ENCODE measurements at places on chromosomes 12 and 14. TPM values are rescaled to one million over a fixed set of nuclear protein-coding genes. Genes with fewer than 3 reads are reported as not detected.

- DNase-seq, result peak; percentile 52
Measured at GRCh38 chr12:127277882-127278281, 989.1 kb upstream of the TMEM132C start.

DNA sequence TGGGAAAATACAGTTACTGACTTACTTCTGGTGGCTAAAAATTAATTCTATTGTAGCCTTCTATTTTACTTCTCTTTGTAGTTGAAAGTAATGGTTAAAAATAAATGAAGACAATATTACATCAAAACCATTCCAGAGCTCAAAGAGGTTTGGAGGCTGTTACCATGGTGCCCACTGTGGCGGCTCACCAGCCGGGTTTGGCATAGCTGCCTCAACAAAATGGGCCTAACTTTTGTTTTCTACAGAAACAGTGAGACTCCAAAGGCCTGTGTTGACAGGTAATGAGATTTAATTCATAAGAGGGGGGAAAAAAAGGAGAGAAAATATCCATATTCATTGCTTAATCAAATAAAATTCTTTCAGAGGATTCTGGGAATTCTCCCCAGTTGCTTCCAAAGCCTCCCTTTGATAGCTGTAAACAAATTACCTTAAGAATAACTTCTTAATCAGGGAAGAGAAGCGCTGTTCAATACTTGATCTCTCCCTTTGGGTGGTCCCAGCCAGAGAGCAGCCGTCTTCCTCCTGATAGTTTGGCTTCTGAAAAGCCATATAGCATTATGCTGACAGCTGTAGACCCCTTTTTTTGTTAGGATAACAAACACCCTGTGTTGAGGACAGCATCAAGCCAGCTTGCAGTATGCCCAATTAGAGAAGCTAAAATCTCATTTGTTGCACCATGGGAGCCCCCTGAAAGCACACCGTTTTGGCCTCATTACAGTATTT, 266.8 kb downstream of the NEDD1 start:
- no peak for DNase-seq

The BICDL1 gene
- total RNA-seq, result 15.5 TPM

DNA sequence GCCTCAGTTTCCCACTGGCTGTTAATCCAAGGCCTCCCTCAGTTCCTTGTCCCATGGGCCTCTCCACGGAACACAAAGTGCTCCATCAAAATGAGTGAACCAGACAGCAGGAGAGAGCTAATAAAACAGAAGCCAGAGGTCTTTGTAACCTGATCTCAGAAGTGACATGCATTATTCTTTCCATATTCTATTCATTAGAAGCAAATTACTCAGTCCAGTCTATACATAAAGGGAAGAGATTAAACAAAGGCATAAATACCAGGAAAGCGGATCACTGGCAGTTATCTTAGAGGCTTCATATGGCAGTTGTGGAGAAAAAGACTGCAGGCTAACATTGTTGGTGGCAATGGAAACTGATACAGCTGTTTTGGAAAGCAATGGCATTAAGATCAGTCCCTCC, 170.6 kb upstream of the GARIN6 start:
- no peak for DNase-seq

GRCh38 chr12:53976172-53976822, 1.5 kb upstream of the HOTAIR start:
- no peak for DNase-seq

DNA sequence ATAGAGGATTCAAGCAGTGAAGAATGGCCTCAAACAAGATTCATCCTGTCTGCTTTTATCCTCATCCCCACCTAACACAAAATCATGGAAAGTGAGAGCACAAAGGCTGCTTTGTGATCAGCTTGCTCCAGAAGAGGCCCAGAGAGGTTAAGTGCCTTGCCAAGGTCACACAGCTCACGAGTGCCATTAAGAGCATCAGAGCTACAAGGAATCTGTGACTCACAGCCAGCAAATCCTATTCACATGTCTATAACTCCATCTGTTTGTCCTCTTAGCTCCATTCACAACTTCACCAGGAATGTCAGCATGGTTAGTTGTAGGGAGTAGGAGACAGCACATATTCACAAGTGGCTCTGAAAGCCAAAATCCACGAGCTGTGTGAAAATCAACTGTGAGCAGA, 79.8 kb downstream of the TTC9 start:
- peak; percentile 70 for DNase-seq

GRCh38 chr12:103840462-103840875, 565 bp downstream of the NT5DC3 start:
- no peak for DNase-seq

The OR6C6 gene
- not detected for total RNA-seq

The SMCO2 gene
- not detected for total RNA-seq

DNA sequence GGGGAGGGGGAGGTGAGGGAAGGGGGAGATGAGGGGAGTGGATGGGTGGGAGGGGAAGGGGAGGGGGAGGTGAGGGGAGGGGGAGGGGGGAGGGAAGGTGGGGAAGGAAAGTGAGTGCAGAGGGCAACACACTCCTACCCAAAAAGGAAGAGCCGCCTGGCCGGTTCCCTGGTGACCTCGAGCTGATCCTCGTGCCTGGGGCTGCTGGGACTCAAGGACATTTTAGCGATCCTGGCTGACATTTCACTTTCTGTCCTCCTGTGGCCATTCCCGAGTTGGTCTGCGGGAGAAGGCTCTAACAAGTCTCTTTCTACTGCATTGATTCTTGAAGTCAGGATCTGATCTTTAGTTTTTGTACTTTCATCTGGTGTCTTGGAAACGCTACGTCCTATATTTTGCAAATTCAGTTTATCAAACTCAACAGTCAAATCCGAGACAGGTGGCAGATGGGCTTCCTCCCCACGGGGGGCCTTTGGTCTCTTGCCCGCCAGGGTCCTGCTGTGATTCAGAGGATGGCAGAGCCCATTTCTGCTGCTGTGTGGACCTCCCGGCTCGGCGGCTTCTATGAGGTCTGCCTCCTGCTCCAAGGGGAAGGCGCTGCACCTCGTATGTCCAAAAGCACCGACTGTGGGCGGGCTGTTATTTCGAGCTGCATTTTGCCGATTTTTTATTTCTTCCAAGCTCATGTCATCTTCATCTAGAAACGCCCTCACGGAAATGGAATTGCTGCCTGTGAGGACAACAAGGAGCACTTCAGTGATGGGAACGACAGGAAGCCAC, 19.1 kb downstream of the PGAM5 start:
- no peak for DNase-seq

The KLHL42 gene
- total RNA-seq, result 16.7 TPM

The BLTP3B gene
- total RNA-seq, result 23.3 TPM

GRCh38 chr12:52600941-52601481, at the start of gene KRT72:
TSS of gene KRT72 (minus strand) at chr12:52601463. CDS start at chr12:52601452, 11 bp downstream.
- DNase-seq, result no peak

- no peak for DNase-seq
Measured at GRCh38 chr12:104742551-104743201, 215.4 kb downstream of the SLC41A2 start.

Measured in renal cortical epithelial cell (primary cell).